Vagina (tissue), 2 donors: ENCODE measurements at places on chromosomes 2 and 18. TPM values are rescaled to one million over a fixed set of nuclear protein-coding genes. Genes with fewer than 3 reads are reported as not detected.

- no peak overlapping the region for H3K27ac ChIP-seq
- DNase-seq, result no peak
- H3K27me3 ChIP-seq, result no peaks in the 10 kb centered on the region
- H3K36me3 ChIP-seq, result no peaks in the 10 kb centered on the region
Measured at GRCh38 chr18:5142859-5143258, 54.2 kb downstream of the AKAIN1 start.

DNA sequence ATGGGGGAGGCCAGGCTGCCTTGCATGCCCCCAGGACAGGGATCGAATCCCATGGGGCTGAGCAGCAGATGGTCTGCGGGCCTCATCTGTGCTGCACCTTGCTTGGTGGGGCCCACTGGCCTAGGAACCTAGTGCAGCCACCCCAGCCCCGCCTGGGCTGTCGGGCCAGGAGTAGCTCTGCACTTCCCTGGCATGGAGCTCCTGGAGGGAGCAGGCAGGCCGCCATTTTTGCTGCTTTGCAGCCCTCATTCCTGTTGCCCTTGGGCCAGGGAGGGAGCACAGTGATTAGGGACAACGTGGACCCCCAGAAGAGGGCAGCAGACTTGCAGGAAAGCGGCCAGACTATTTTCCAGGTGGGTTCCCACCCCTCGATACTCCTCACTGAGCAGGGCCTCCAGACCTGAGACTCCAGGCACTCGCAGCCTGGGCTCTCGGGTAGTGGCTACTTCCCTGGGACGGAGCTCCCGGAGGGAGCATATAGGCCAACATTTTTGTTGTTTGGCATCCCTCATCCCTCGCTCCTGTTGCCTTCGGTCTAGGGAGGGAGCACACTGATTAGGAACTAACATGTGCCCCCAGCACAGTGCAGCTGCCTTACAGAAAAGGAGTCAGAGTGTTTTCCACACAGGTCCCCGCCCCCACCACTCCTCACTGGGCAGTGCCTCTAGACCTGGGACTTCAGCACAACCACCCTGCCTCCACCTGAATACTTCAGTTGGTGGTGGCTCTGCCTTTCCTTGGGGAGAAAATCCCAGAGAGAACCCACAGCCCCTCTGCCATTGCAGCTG lies 99.5 kb downstream of the MAIP1 start:
- no peak overlapping the region for H3K27ac ChIP-seq
- H3K27me3 ChIP-seq, result no peaks in the 10 kb centered on the region
- no peak for DNase-seq
- no peaks in the 10 kb centered on the region for H3K4me1 ChIP-seq

GRCh38 chr2:163527381-163527780 lies 208.4 kb downstream of the FIGN start:
- no peaks in the 10 kb centered on the region for H3K36me3 ChIP-seq
- no peak overlapping the region for H3K4me3 ChIP-seq
- H3K4me1 ChIP-seq, result no peaks in the 10 kb centered on the region
- no peaks in the 10 kb centered on the region for H3K27me3 ChIP-seq

The FNDC4 gene
- 18.2 TPM for total RNA-seq

GRCh38 chr2:83705146-83705545 lies 753.9 kb downstream of the SUCLG1 start:
- H3K4me1 ChIP-seq, result no peaks in the 10 kb centered on the region
- DNase-seq, result no peak
